ENCODE measurements at places on chromosomes 4 and X.

DNA sequence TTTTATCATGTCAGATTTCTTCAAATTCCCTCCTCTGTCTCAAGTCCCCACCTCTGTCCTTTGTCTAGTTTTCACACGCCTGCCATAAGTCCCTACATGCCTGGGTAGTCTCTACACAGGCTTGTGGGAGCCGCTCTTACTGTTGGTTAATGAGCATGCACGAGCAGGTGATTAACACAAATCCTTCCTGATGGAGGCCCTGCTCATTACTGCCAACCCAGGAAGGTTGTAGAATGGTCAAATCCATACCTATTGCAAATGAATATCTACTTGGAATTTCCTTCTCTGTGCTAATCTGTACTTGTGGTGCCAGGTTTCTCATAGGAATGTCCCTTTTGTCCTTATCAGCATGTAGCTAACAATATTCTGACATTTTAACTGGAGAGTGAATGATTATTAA is 208.4 kb upstream of the HDX start:
- no peak for DNase-seq

- DNase-seq: no peak
Measured at GRCh38 chr4:147591106-147591505, 26.1 kb upstream of the TMEM184C start.

GRCh38 chrX:69959712-69960111 is 90.0 kb downstream of the AWAT2 start:
- no peak for DNase-seq

DNA sequence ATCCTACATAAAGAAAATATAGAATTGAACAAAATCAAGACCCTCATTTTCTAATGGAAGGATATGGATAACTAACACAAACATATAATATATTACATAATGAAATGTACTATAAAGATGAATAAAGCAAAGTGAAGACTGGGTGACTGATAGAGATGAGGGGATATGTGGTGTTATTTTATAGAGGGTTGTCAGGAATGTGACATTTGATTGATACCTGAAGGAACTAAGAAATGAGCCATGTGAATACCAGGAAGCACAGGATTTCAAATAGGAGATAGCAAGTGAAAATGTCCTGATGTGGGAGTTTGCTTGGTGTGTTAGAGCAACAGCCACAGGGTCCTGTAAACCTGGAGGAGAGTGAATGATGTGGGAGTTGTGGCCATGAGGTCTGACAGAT is 40.1 kb upstream of the GNPDA2 start:
- no peak for DNase-seq

- DNase-seq: no peak
Measured at GRCh38 chr4:61827907-61828391, 627.8 kb downstream of the ADGRL3 start.

GRCh38 chr4:123421227-123421936 is 24.8 kb downstream of the SPRY1 start:
- peak; percentile 38 for DNase-seq

DNA sequence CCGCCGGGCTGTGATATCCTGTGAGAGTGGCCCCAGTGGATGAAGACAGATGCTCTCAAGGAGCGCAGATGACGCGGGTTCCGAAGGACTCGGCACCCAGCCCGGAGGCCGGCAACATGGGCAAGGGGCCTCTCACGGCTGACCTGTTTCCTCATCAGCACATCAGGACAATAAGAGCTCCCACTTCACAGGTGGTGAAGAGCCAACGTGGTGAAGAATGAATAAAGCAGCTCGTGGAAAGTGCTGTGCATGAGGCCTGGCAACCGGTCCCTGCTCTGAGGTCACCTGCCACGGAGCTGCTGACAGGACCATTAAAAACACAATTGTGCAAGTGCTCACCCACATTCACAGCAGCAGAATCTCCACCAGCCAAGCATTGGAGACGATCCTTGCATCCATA is 22.9 kb downstream of the ABLIM2 start:
- DNase-seq: no peak

GRCh38 chr4:101065346-101065745 is 282.0 kb downstream of the PPP3CA start:
- no peak for DNase-seq

GRCh38 chr4:7135389-7135746 is 57.0 kb upstream of the SORCS2 start:
- DNase-seq: peak; percentile 65

DNA sequence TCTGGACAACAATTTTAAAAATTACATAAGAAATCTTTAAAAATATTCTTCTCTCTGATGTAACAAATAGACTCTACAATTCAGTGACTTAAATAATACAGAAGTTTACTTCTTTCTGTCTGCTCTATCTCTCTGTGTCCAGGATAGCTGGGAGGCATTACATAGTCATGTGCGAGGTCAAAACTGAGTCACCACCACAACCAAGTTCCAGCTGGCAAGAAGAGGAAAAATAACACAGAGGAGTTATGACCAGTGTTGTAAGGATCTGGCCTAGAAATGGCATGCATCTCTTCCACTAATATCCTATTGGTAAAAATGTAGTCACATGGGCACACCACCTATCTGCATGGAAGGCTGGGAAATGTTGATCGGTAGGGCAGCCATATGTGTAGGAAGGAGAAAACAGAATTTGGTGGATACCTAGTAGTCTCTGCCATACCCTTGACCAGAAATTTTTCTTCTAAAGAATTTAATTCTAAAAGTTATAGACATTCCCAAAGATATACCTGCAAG is 39.4 kb upstream of the WDFY3 start:
- DNase-seq: peak; percentile 69

DNA sequence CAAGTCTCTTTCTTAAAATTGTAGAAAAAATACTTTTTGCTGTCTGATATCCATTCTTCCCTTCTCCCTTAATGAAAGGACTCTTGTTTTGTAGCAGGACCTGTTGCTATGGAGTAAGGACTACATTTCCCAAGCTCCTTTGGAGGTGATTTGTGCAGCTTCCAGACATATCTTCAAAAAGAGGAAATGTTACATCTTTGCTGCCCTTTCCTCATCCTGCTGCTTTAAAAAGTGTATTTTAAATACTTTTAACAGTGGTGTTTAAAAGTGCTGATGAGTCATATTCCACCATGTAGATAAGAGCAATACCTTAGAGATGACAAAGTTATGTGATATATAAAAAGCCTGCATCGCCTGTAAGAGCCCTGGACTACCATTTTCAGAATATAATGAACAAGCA is 98.7 kb downstream of the CFAP299 start:
- peak; percentile 49 for DNase-seq

DNA sequence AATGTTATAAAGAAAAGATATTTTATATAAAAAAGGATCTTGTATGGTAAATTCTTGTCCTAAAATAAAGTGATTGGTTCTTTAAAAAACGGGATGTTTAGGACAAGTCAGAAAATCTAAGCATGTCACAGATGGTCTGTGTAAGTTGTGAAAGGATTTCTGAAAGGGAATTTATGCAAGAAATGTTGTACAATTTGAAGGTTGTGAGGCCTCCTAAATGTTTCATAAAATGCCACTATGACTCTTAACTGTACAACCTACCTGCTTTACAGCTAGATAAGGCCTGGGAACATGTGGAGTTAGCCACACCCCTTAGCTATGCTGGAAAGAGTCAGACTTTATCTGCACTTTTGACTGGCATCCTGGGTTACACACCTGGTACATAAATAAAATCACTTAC is 951.5 kb upstream of the POU3F4 start:
- DNase-seq: no peak

- no peak for DNase-seq
Measured at GRCh38 chr4:161005746-161006145, 1158.1 kb downstream of the FSTL5 start.

DNA sequence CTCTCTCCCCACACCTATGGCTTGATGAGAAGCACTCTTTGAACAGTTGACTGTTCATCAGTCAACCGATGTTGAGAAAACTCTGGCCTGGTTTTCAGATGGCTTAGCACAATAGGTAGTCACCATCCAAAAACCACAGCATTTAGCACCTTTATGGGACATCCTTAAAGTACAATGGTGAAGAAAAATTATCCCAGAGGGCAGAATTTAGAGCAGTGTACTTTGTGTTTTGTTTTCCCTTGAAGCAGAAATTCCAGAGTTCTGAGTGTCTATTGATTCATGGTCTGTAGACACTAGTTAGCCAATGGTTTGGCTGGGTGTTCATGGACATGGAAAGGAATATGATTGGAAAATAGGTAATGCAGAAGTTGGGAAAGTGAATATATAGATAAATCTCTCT is 487.0 kb downstream of the PDHA2 start:
- DNase-seq: no peak

- DNase-seq: no peak
Measured at GRCh38 chr4:112982680-112983079, 66.8 kb upstream of the ANK2 start.

Data from fibroblast of skin of abdomen (primary cell).